ENCODE measurements at places on chromosomes 2 and 18.
A peak's percentile ranks its signal among the peaks of the same experiment; 100 is the strongest.

GRCh38 chr2:159904959-159905305, 106.9 kb upstream of the CD302 start:
- H3K36me3 ChIP-seq: no peaks in the 10 kb centered on the region
- H3K4me1 ChIP-seq: peaks cover 9% of the 10 kb centered on the region
- peaks cover 65% of the 10 kb centered on the region for H3K27me3 ChIP-seq
- H3K4me3 ChIP-seq: no peak overlapping the region
- H3K27ac ChIP-seq: no peak overlapping the region

GRCh38 chr2:72293620-72294019, 146.0 kb upstream of the CYP26B1 start:
- DNase-seq: no peak
- no peaks in the 10 kb centered on the region for H3K27me3 ChIP-seq
- peaks cover 5% of the 10 kb centered on the region for H3K4me1 ChIP-seq
- no peaks in the 10 kb centered on the region for H3K36me3 ChIP-seq
- H3K4me3 ChIP-seq: no peak overlapping the region

- H3K27ac ChIP-seq: no peak overlapping the region
- H3K4me1 ChIP-seq: peaks cover 38% of the 10 kb centered on the region
- H3K36me3 ChIP-seq: no peaks in the 10 kb centered on the region
- H3K27me3 ChIP-seq: peaks cover 12% of the 10 kb centered on the region
- DNase-seq: no peak
These were observed 101.1 kb upstream of the ODC1 start for GRCh38 chr2:10549195-10549594.

- H3K27ac ChIP-seq: no peak overlapping the region
- H3K36me3 ChIP-seq: peaks cover 2% of the 10 kb centered on the region
- no peak overlapping the region for H3K4me3 ChIP-seq
- H3K27me3 ChIP-seq: no peaks in the 10 kb centered on the region
- no peaks in the 10 kb centered on the region for H3K4me1 ChIP-seq
- no peak for DNase-seq
These were observed 1224.8 kb upstream of the ZEB2 start for GRCh38 chr2:145744541-145745386.

DNA sequence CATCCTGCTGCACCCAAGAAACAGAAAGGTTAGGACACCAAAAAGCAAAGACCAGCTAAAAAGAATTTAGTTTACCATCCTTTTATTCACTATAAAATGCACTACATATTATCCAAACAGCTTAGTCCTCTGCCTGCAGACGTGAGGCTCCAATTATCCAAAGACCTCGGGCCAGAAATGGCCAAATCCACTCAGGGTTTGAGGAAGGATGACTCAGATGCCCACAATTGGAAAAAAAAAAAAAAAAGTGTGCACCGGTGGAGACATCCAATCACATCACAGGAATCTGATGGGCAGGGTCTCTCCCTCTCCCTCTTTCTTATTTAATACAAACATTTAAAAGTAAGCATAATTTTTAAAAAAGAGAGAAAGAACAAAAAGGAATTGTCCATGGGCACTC, 65.7 kb downstream of the TRABD2A start:
- DNase-seq: no peak
- no peaks in the 10 kb centered on the region for H3K27me3 ChIP-seq
- no peak overlapping the region for H3K4me3 ChIP-seq
- H3K36me3 ChIP-seq: no peaks in the 10 kb centered on the region

- H3K36me3 ChIP-seq: no peaks in the 10 kb centered on the region
- H3K4me1 ChIP-seq: peaks cover 10% of the 10 kb centered on the region
- no peaks in the 10 kb centered on the region for H3K27me3 ChIP-seq
- no peak for DNase-seq
These were observed 83.2 kb upstream of the RND3 start for GRCh38 chr2:150570712-150571111.

- no peaks in the 10 kb centered on the region for H3K27me3 ChIP-seq
- H3K36me3 ChIP-seq: no peaks in the 10 kb centered on the region
- no peak overlapping the region for H3K27ac ChIP-seq
These were observed 236.0 kb upstream of the HDAC4 start for GRCh38 chr2:239636808-239637207.

- peak overlapping the region; percentile 14 for H3K27ac ChIP-seq
- H3K36me3 ChIP-seq: no peaks in the 10 kb centered on the region
- no peak for DNase-seq
- no peak overlapping the region for H3K4me3 ChIP-seq
These were observed 145.5 kb upstream of the PELI1 start for GRCh38 chr2:64289737-64290136.

DNA sequence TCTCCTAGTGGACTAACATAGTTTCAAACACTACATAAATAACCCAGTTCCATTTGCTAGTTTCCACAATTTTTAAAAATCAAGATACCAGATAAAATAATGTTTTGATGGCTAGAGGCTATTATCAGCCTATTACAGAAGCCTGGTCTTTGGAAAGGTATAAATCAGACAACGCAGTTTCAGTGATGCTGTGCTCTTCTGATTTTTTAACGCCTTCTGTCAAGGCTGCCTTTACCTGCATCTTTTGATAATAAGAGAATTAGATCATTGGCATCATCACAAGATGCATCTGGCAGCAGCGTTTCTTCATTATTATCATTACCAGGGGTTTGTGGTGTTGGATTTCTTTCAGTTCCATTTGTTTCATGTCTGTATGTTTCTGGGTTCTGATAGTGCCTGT, 268.7 kb downstream of the MTX2 start:
- no peak for DNase-seq
- H3K27ac ChIP-seq: no peak overlapping the region
- no peaks in the 10 kb centered on the region for H3K36me3 ChIP-seq
- no peaks in the 10 kb centered on the region for H3K4me1 ChIP-seq
- no peak overlapping the region for H3K4me3 ChIP-seq
- H3K27me3 ChIP-seq: no peaks in the 10 kb centered on the region

- H3K4me1 ChIP-seq: no peaks in the 10 kb centered on the region
- H3K36me3 ChIP-seq: no peaks in the 10 kb centered on the region
- H3K4me3 ChIP-seq: no peak overlapping the region
- DNase-seq: no peak
- H3K27ac ChIP-seq: no peak overlapping the region
- peaks cover 2% of the 10 kb centered on the region for H3K27me3 ChIP-seq
These were observed 8.1 kb downstream of the TDRD15 start for GRCh38 chr2:21131861-21132260.

DNA sequence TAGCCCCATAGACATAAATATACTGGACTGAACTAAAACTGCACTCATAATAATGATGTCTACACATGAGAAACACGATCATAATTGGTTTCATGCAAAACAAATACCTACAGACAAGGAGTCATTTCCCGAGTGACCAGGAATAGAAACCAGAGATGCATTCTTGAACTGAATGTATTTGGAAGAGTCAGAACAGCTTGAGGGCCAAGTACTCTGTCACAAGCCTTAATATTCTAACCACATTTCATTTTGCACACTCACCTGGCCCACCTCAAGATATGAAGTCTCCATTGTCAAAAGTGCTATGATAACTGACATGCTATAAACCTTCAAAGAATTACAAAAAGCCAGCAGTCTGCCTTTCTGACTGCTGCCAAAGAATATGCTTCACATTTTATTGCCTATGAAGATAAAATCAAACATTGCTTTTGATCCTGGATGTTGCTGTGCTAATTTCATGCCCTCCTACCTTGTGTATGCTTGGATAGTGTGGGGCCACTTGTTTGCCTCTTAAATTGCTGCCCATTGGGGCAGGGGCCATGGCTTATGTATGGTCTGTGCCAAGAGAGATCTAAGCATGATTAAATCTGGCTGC, 18.9 kb upstream of the ASAP2 start:
- no peak overlapping the region for H3K27ac ChIP-seq
- no peak overlapping the region for H3K4me3 ChIP-seq
- no peaks in the 10 kb centered on the region for H3K36me3 ChIP-seq
- no peak for DNase-seq
- H3K27me3 ChIP-seq: no peaks in the 10 kb centered on the region

GRCh38 chr18:24602201-24602600, 141.8 kb downstream of the HRH4 start:
- H3K4me3 ChIP-seq: no peak overlapping the region
- no peak overlapping the region for H3K27ac ChIP-seq
- no peak for DNase-seq
- H3K36me3 ChIP-seq: no peaks in the 10 kb centered on the region
- H3K4me1 ChIP-seq: no peaks in the 10 kb centered on the region
- H3K27me3 ChIP-seq: no peaks in the 10 kb centered on the region

DNA sequence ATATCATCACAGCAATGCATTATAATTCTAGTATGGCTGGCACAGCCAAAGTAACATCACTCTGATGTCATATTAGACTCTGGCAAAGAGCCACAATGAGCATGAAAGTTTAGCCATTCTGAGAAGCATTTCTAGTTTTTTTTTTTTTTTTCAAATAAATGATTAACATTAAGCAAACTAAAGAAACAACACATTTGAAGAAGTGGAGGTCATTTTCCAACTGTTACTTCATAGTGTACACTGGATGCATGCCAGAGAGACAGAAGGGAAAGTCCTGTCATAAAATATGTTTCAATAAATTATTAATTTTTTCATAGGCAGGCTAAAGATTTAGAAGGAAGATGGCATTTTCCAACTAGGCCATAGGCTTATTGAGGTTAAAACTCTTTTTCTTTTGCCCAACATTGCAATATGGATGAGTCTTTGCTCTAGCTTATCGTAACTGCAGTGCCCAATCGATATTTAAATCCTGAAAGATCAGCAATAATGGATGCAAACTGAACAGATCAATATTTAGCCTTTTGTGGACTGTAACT, 1630.4 kb upstream of the ACVR2A start:
- H3K27ac ChIP-seq: no peak overlapping the region
- H3K27me3 ChIP-seq: no peaks in the 10 kb centered on the region
- peaks cover 4% of the 10 kb centered on the region for H3K36me3 ChIP-seq

- no peak overlapping the region for H3K27ac ChIP-seq
- no peaks in the 10 kb centered on the region for H3K36me3 ChIP-seq
- DNase-seq: no peak
- H3K4me1 ChIP-seq: peaks cover 5% of the 10 kb centered on the region
- no peak overlapping the region for H3K4me3 ChIP-seq
- H3K27me3 ChIP-seq: no peaks in the 10 kb centered on the region
These were observed 169.7 kb upstream of the NOSTRIN start for GRCh38 chr2:168632709-168633121.

DNA sequence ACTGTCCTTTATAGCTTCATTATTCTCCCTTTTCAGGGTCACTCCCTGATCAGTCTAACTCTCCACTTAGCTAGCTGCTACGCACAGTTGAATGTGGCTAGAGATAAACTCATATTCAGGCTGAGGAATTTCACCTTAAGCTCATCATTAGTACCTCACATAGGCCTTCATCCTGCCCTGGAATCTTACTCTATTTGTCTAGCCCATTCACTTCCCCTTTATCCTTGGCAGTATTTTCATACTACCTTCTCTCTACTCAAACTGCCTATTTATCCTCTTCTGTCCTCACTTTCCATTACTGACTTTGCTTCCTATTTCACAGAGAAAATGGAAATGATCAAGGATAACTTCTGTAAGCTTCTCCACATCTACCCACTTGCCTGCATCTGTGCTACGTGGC, 10.6 kb upstream of the DSC2 start:
- peaks cover 5% of the 10 kb centered on the region for H3K27me3 ChIP-seq
- no peak for DNase-seq
- no peak overlapping the region for H3K27ac ChIP-seq
- no peaks in the 10 kb centered on the region for H3K36me3 ChIP-seq

GRCh38 chr2:119256582-119256921, 32.9 kb downstream of the STEAP3 start:
- H3K36me3 ChIP-seq: no peaks in the 10 kb centered on the region
- H3K4me1 ChIP-seq: peaks cover 35% of the 10 kb centered on the region
- no peak for DNase-seq
- no peak overlapping the region for H3K27ac ChIP-seq
- peak overlapping the region; percentile 27 for H3K4me3 ChIP-seq

GRCh38 chr2:10380048-10380926, 67.8 kb downstream of the ODC1 start:
- no peaks in the 10 kb centered on the region for H3K36me3 ChIP-seq
- no peaks in the 10 kb centered on the region for H3K27me3 ChIP-seq

DNA sequence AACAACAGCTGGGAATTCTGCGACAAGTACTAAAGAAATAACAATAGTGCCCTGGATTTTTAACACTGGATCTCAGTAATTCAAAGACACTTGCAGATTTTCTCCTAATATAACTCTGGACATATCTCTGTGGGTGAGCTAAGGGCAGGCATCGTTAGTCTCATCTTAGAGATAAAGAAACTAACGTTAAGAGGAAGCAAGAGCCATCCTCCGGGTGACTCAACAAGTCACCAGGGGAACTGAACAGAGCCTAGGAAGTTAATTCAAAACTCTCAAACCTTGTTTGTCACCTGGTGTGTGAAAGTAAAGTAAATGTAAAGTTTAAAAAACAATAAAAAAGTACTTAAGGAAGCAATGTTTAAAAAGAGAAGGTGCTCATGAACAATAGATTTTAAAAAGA, 41.6 kb upstream of the NRP2 start:
- H3K27ac ChIP-seq: no peak overlapping the region
- no peak for DNase-seq
- no peaks in the 10 kb centered on the region for H3K27me3 ChIP-seq
- H3K36me3 ChIP-seq: no peaks in the 10 kb centered on the region
- H3K4me1 ChIP-seq: peaks cover 26% of the 10 kb centered on the region

GRCh38 chr18:13605477-13605876, 120.9 kb downstream of the FAM210A start:
- H3K36me3 ChIP-seq: no peaks in the 10 kb centered on the region
- H3K4me3 ChIP-seq: no peak overlapping the region
- DNase-seq: no peak
- H3K4me1 ChIP-seq: no peaks in the 10 kb centered on the region

GRCh38 chr18:79067611-79068010, 1.6 kb upstream of the ATP9B start:
- no peak overlapping the region for H3K27ac ChIP-seq
- peaks cover 30% of the 10 kb centered on the region for H3K27me3 ChIP-seq
- peak overlapping the region; percentile 82 for H3K4me3 ChIP-seq
- no peak for DNase-seq

DNA sequence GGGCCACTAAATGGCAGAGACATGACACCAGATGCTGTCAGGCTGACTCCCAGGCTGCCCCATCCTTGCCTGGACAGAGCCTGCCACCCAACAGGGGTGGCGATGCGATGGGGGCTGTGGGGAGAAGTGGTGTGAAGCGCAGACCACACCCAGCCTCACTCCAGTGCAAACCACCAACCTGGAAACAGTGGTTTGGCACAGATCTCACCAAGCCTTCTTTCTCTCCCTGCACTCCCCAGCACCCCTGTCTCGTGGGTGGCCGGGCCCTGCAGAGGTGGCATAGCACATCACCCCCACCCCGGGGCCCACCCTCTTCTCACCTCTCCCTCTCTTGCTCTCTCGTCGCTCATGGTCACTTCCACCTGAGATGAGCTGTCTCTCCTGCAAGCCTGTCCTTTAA, 32.6 kb downstream of the CIB4 start:
- no peaks in the 10 kb centered on the region for H3K27me3 ChIP-seq
- H3K27ac ChIP-seq: no peak overlapping the region
- peaks cover 17% of the 10 kb centered on the region for H3K4me1 ChIP-seq

GRCh38 chr18:48027401-48027963, 97.0 kb upstream of the SMAD2 start:
- no peak overlapping the region for H3K4me3 ChIP-seq
- no peak for DNase-seq
- H3K4me1 ChIP-seq: peaks cover 19% of the 10 kb centered on the region
- H3K36me3 ChIP-seq: no peaks in the 10 kb centered on the region

Measured in neural crest cell (in vitro differentiated cells).